ENCODE measurements at places on chromosomes 1 and 21.
A peak's percentile ranks its signal among the peaks of the same experiment; 100 is the strongest.

DNA sequence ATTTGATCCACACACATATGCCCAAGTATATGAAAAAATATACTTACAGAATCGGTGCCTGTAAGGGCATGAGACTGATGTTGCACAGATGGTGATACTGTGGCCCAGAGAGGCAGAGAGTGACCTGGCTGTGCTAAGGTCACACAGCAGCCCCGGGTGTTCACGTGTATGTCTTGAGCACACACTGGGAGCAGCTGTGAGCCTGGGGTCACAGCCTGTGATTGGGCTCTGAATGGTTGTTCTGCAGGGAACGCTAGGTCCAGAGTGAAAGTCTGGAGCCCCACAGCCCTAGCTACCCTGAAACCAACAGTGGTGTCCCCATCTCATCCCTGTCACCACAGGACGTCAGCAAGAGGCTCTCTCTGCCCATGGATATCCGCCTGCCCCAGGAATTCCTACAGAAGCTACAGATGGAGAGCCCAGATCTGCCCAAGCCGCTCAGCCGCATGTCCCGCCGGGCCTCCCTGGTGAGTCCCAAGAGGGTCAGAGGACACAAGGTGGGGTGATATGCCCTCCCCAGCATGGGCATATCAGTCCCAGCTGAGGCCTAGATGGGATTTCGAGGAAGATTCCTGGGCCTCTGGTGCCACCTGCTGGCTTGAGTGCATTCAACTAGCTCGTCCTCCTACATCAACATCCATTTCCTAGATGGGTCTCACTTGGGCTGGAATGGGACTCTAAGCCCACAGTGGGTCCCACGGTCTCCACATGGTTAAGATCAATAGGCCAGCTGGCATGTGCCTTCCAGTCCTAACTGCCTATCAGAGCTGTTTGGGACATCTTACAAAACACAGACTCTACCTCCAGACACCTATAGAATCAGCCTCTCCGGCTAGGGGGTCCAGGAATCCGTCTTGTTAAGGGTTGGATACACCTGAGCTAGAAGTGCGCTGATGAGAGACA is 19.7 kb downstream of the CDK18 start:
- peak; percentile 49 for DNase-seq

GRCh38 chr1:85484716-85485115 is 19.8 kb upstream of the DDAH1 start:
- DNase-seq, result no peak

- no peak for DNase-seq
These were observed 23.1 kb upstream of the RSPO1 start for GRCh38 chr1:37657620-37658412.

DNA sequence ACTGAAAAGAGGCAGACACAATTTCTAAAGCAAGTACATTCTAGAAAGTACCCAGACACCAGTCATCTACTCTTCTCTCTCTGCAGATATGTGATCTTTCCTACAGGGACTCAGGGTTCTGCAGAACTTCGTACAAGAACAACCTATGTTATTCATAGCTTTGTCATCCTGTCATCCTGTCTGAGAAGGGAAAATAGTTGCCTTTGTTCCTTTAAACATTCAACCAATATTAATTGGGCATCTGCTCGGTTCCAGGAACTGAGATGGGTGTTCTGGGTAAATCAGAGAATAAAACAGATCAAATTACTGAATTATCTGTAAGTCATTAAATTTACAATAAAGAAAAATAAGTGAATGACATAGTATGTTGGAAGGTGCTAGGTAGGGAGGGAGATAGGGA is 504.9 kb downstream of the MATN1 start:
- DNase-seq, result no peak

DNA sequence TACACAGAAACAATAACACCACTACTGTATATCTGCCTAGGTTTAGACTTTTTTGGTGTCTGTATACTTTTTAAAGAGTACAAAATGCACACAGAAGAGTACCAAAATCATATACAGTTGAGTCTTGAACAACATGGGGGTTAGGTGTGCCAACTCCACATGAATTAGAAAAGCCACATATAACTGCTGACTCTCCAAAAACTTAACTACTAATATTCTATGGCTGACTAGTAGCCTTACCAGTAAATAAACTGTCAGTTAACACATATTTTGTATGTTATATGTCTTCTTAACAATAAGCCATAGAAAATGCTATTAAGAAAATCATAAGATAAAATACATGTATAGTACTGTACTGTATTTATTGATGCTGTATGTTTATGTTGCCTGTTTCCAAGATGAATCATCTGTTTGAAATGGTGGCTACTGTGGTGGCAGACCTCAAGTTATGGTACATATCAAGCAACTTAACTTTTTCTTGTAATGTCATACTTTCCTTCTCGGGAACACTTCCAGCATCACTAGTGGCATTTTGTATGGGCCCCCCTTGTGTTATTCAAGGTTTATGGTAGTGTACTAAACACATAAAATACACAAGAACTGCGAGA is 71.2 kb downstream of the LHX4 start:
- DNase-seq, result no peak

Data from stimulated activated CD4-positive, alpha-beta T cell treated with anti-CD3 and anti-CD28 coated beads, Interleukin-1b, Interleukin-23, amount 100 ng/mL, for 1 hour (primary cell).